ENCODE measurements at places on chromosomes 4 and X. TPM values are rescaled to one million over a fixed set of nuclear protein-coding genes. Genes with fewer than 3 reads are reported as not detected.
A peak's percentile ranks its signal among the peaks of the same experiment; 100 is the strongest.

The ODAPH gene
- 3.8 TPM for total RNA-seq

- H3K27me3 ChIP-seq: no peaks in the 10 kb centered on the region
- peaks cover 32% of the 10 kb centered on the region for H3K4me1 ChIP-seq
- H3K27ac ChIP-seq: peak overlapping the region; percentile 62
- no peak for DNase-seq
- peaks cover 6% of the 10 kb centered on the region for H3K36me3 ChIP-seq
- H3K4me3 ChIP-seq: peak overlapping the region; percentile 94
Observed at GRCh38 chr4:105474099-105474518, 247 bp upstream of the PPA2 start.

- H3K36me3 ChIP-seq: no peaks in the 10 kb centered on the region
- H3K27me3 ChIP-seq: peaks cover 21% of the 10 kb centered on the region
- H3K4me1 ChIP-seq: no peaks in the 10 kb centered on the region
- H3K4me3 ChIP-seq: no peak overlapping the region
- H3K27ac ChIP-seq: no peak overlapping the region
- no peak for DNase-seq
Observed at GRCh38 chr4:42344309-42344708, 53.0 kb upstream of the SHISA3 start.

DNA sequence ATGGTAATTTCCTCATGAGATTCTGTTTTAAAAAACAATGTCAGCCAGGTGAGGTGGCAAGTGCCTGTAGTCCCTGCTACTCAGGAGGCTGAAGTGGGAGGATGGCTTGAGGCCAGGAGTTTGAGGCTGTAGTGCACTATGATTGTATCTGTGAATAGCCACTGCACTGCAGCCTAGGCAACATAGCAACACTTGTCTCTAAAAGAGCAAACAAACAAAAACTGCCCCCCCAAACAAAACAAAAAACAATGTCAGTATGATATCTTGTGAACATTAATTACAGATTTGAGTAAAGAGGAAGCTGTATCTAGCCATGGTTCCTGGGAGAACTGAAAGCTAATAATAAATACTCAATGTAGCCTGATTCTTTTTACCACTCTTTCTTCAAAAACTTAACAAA is 6.8 kb upstream of the MSL3 start:
- no peak overlapping the region for H3K27ac ChIP-seq
- peaks cover 17% of the 10 kb centered on the region for H3K27me3 ChIP-seq
- no peak for DNase-seq

The FBXL5 gene
- total RNA-seq: 37.0 TPM

The GCNA gene
- total RNA-seq: 4.3 TPM

GRCh38 chr4:59094505-59094904 is 1984.3 kb upstream of the IGFBP7 start:
- H3K27me3 ChIP-seq: no peaks in the 10 kb centered on the region
- no peak for DNase-seq
- no peaks in the 10 kb centered on the region for H3K4me1 ChIP-seq

The IL2 gene
- total RNA-seq: 1.1 TPM

GRCh38 chr4:138736362-138736761 is 279.2 kb upstream of the NOCT start:
- no peak overlapping the region for H3K27ac ChIP-seq
- no peaks in the 10 kb centered on the region for H3K36me3 ChIP-seq
- no peaks in the 10 kb centered on the region for H3K27me3 ChIP-seq
- no peaks in the 10 kb centered on the region for H3K4me1 ChIP-seq
- H3K4me3 ChIP-seq: no peak overlapping the region

DNA sequence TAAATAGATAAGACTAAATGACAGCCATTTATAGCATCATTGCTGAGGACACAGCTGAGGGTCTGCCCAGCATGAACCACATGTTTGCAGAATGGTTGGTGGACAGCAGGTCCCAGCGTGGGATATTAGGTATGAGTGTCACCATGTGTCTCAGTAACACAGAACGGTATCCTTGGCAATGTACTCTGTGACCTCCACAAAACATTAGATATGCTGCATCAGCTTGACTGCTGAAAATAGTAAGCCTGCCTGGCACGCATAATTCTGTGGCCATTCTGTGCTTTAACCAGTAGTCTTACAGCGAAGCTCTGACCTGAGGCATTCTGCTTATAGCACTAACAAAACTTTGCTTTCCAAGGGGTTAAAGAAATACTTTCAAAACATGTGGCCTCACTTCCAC is 32.0 kb downstream of the LIMCH1 start:
- no peaks in the 10 kb centered on the region for H3K36me3 ChIP-seq
- H3K27me3 ChIP-seq: no peaks in the 10 kb centered on the region
- H3K27ac ChIP-seq: no peak overlapping the region
- DNase-seq: no peak

GRCh38 chr4:148574502-148574901 is 132.3 kb upstream of the NR3C2 start:
- H3K27me3 ChIP-seq: no peaks in the 10 kb centered on the region
- no peaks in the 10 kb centered on the region for H3K36me3 ChIP-seq
- no peak overlapping the region for H3K27ac ChIP-seq
- no peak for DNase-seq
- no peaks in the 10 kb centered on the region for H3K4me1 ChIP-seq
- H3K4me3 ChIP-seq: no peak overlapping the region

DNA sequence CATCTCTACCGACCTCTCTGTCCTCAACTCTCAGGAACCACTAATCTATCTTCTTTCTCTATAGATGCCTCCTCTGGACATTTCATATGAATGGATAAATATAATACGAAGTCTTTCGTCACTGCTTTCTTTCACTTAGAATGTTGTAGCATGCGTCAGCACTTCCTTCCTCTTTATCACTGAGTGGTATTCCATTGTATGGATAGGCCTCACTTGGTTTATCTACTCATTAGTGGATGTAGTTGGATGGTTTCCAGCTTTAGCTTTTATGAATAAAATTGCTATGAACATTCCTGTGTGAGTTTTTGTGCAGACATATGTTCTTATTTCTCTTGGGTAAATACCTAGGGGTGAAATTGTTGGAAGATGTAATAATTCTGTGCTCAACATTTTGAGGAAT is 528.2 kb upstream of the FAT1 start:
- DNase-seq: no peak
- H3K36me3 ChIP-seq: no peaks in the 10 kb centered on the region
- H3K27me3 ChIP-seq: no peaks in the 10 kb centered on the region
- H3K4me1 ChIP-seq: no peaks in the 10 kb centered on the region
- H3K27ac ChIP-seq: no peak overlapping the region
- H3K4me3 ChIP-seq: no peak overlapping the region

DNA sequence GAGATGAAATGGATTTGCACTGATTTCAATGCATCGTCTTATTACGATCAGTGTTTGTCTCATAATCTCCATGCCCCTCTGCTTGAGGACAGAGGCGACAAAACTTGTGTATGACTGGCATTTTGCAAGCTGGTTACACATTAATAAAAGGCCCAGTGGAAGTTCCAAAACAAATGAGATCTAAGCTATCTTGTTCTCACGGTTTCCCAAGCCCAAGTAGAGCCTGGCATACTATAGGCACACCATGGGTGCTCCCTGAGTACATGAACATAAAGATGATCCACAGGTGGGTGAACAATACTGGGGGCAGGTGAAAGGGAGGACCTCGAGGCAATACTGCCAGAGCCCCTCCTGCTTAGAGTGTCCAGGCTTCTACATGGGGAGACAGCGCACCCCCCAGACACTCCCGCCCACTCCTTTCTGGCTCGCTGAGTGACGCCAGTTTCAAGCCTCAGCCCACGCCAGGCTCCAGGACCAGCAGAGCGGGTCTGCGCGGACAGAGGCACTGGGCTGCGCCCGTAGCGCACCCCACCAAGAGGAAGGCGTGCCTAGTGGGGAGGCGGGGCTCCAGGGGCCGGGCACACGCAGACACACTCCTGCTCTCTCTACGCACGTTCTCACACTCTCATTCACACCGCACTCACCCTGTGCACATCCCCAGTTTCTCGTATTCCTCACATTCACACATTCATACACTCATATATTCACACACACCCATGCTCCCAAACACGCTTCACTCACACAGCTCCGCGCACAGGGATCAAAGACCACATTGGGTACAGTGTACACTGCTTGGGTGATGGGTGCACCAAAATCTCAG is 8.9 kb upstream of the GSX2 start:
- peaks cover 10% of the 10 kb centered on the region for H3K4me1 ChIP-seq
- DNase-seq: no peak
- no peak overlapping the region for H3K27ac ChIP-seq
- no peaks in the 10 kb centered on the region for H3K36me3 ChIP-seq
- peaks cover 72% of the 10 kb centered on the region for H3K27me3 ChIP-seq
- peak overlapping the region; percentile 64 for H3K4me3 ChIP-seq

DNA sequence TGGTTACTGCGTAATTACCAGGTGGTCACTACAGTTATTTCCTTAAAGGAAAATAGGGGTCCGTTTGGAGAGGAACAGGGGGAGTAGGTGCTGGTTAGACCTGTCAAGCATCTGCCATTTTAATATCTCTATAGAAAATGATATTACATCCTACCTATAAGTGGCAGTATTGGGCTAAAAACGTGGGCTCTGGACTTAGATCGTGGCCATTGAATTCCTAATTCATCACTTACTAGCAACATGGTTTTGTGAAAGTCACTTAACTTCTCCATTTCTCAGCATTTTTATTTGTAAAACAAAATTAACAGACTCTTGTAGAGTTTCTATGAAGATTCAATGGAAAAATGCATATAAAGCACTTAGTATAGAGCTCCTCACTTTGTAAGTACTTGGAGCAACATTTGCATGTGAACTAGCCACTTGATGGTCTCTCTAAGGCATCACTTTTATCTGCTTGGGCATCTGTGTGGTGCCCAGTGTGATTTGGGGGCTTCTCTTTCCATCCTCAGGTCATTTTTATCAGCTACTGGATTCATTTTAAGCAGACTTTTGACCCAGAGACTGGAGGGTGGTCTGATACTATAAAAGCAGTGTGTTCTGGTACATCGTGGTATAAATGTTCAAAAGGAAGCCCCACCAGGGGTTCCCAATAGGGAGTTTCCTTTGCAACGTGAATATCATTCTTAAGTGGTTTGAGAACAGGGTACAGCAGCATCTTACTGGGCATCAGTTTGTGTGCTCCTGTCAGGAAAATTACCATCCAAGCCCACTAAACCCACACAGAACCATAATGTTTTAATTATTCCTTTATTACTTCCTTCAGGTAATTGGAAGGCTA is 42.7 kb upstream of the RASSF6 start:
- no peak overlapping the region for H3K27ac ChIP-seq
- no peaks in the 10 kb centered on the region for H3K27me3 ChIP-seq
- no peak overlapping the region for H3K4me3 ChIP-seq
- DNase-seq: no peak

The ADGRL3 gene
- total RNA-seq: not detected

The RNF150 gene
- total RNA-seq: 0.05 TPM

The FGFBP1 gene
- not detected for total RNA-seq

The GRIA2 gene
- not detected for total RNA-seq

DNA sequence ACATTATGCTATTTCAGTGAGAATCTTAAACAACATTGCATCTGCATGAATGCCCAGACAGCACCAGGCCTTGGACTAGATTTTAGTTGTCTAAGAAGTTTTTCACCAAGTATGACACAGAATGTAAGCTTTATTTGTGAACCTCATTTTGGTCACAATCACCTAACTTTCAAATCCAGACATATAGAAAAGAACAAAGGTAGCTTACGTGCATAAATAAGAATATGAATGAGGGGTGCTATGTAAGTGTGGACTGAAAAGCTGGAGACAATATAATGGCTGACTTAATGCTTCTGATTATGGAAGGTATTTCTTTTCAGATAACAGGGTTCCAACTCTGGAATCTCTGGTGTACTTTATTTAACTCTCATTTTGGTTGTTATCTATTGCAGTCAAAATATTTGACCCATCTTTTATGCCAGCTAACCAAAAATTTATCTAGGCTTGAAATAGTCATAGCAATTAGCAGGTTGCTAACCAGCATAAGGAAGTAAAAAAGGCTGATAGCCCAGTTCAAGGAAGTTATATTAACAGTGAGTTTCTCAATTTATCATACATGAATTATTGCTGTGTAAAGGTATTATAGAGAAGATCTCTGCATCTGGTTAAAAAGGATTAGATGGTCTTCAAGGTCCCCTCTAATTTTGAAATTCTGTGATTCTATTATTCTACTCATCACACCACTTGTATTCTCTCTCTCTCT is 36.5 kb downstream of the SLC7A11 start:
- no peaks in the 10 kb centered on the region for H3K27me3 ChIP-seq
- H3K36me3 ChIP-seq: peaks cover 10% of the 10 kb centered on the region
- no peak overlapping the region for H3K27ac ChIP-seq
- DNase-seq: no peak

The JADE3 gene
- total RNA-seq: 1.3 TPM

The PRPS2 gene
- 77.8 TPM for total RNA-seq

- peaks cover 8% of the 10 kb centered on the region for H3K36me3 ChIP-seq
- H3K4me1 ChIP-seq: peaks cover 22% of the 10 kb centered on the region
- no peaks in the 10 kb centered on the region for H3K27me3 ChIP-seq
- peak overlapping the region; percentile 52 for H3K4me3 ChIP-seq
- DNase-seq: peak; percentile 75
Observed at GRCh38 chrX:23773601-23774175, 9.3 kb upstream of the SAT1 start.

DNA sequence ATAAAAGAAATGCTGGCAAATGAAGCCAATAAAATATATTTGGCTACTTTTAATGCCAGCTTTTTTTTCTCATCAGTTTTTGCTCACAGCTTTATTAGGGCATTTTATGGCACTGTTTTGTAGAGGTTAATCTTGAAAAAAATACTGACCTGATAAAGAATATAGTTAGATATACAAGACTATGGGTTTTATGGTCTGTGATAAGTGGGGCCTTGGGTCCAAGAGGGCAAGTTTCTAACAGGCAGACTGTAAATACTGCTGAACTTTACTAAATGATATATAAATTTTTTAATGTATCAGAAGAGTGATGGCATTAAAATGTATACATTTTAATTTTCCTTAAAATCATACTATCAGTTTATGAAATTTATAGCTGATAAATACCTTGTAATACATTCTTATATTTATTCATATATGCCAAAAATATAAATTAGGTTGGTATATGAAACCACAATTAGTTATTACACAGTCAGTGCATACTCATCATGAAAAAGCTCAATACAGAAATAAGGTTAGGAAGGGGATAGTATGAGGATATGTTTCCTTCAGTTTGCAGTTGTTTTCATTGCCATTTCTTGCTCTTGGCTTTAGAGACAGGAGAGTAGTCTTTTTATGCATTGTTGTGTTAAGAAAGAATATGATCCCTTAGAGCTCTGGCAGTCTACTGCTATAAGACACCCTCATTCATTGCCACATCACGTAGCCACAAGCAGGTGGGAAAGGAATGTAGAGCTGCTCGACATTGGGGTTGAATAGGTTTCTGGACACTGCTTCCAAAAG is 146.6 kb downstream of the TLL1 start:
- H3K36me3 ChIP-seq: no peaks in the 10 kb centered on the region
- no peak for DNase-seq
- no peak overlapping the region for H3K4me3 ChIP-seq
- no peaks in the 10 kb centered on the region for H3K27me3 ChIP-seq
- no peaks in the 10 kb centered on the region for H3K4me1 ChIP-seq

- no peak overlapping the region for H3K4me3 ChIP-seq
- peaks cover 4% of the 10 kb centered on the region for H3K27me3 ChIP-seq
- no peaks in the 10 kb centered on the region for H3K4me1 ChIP-seq
- DNase-seq: no peak
Observed at GRCh38 chr4:49032440-49033161, 46.5 kb downstream of the CWH43 start.

- no peak overlapping the region for H3K27ac ChIP-seq
- no peak for DNase-seq
- H3K4me3 ChIP-seq: no peak overlapping the region
- no peaks in the 10 kb centered on the region for H3K27me3 ChIP-seq
- H3K36me3 ChIP-seq: no peaks in the 10 kb centered on the region
- H3K4me1 ChIP-seq: no peaks in the 10 kb centered on the region
Observed at GRCh38 chrX:73922856-73923455, 360.0 kb downstream of the CHIC1 start.

Measured in activated CD8-positive, alpha-beta memory T cell treated with anti-CD3 and anti-CD28 coated beads, Interleukin-2, amount 10 ng/mL, durations not matched to agents 7 days and 5 days (primary cell).